HS-27A (cell line): ENCODE measurements at places on chromosomes 3 and 15.

DNA sequence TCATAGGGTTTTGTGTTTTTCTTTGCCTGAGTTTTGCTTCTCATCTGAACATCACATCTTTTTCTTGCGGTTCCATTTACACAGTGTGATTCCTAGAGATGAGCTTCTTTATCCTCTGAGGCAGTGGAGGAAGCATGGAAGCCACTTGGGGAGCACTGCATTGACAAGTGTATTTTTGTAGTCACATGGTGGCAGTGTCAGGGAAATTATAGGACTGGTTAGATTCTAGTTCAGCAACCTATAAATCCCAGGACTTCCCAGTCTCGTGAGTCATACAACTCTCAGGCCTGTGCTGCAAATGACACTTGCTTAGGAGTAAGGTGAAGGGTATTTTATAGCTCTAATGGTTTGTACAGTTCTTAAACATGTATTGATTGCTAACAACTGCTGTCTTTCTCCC lies 58.4 kb downstream of the RBM6 start:
- DNase-seq, result no peak

DNA sequence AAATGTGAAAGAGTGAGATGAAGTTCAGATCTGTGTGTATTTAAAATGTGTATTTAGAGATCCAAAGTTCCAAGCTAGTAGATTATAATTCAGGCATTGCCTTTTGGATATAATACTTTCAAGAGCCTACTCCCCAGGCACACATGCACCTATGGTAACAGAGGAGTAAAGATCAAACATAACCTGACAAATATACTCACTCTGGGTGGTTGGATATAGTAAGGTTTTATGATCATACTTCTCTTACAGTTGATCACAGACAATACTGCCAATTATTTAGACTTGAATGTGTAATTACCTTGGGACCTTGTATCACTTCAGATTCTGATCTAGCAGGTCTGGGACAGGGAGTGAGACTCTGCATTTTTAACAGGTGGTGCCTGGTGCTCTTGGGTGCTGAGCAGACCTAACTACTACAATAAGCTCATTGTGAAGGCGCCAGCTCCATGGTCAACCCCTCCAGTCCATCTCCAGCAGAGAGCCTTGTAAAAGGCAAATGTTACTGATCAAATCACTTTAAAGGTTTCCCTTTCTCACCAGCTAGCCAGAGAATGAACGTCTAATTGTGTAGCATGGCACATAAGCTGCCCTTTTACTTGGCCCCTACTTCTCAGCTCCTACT lies 55.5 kb downstream of the NBEAL2 start:
- no peak for DNase-seq

- DNase-seq, result no peak
Observed at GRCh38 chr3:72256716-72257115, 471.8 kb upstream of the PROK2 start.

GRCh38 chr15:40460404-40460803 lies 10.4 kb upstream of the CHST14 start:
- no peak for DNase-seq

- peak; percentile 38 for DNase-seq
Observed at GRCh38 chr3:52153389-52154096, 680 bp downstream of the POC1A start.

DNA sequence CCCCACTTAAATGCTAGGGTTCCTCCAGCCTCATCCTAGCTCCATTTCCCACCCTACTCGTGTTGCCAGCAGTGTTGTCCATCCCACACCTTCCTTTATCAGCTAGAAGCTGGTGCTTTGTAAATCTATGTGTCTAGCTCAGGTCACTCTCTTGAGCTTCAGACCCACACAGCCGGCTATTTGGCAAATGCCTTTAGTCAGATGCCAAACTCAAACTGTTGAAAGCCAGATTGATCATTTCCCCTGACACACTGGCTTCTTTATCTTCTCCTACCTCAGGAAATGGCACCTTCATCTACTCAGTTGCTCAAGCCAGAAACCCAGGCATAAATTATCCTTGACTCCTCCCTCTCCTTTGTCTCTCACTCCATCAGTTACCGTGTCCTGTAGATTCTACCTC lies 61.5 kb upstream of the TPM1 start:
- no peak for DNase-seq

GRCh38 chr15:53297828-53298227 lies 461.6 kb downstream of the WDR72 start:
- no peak for DNase-seq

DNA sequence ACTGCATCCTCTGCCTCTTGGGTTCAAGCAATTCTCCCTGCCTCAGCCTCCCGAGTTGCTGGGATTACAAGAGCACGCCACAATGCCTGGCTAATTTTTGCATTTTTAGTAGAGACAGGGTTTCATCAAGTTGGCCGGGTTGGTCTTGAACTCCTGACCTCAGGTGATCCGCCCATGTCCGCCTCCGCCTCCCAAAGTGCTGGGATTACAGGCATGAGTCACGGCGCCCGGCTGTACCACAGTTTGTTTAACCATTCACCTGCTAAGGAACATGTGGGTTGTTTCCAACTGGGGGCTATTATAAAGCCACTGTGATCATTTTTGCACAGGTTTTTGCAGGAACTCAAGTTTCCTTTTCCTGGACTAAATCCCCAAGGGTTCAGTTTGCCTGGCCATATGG lies 123.2 kb upstream of the RAP2B start:
- DNase-seq, result no peak

GRCh38 chr15:62895905-62896316 lies 146.6 kb upstream of the TPM1 start:
- peak; percentile 79 for DNase-seq

GRCh38 chr3:174639970-174640369 lies 219.2 kb upstream of the NAALADL2 start:
- no peak for DNase-seq

GRCh38 chr3:182118066-182118465 lies 406.3 kb downstream of the SOX2 start:
- DNase-seq, result no peak

DNA sequence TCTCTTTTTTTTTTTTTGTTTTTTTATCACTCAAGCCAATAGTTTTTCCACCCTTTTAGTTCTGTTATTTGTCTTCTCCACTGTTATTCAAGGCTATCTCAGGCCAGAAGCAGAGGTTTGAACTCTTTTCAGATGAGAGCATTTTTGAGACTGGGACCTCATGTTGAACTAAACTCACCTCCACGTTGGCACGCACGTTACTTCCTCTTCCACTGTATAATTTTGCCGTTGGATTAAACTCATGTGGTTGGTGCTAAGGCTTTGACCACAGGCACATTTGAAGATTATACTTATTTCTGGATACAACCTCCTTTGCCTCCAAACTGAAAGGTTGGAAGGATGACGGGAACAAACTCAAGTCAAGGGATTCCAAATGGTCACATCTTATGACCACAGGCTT lies 501.3 kb upstream of the TPRG1 start:
- DNase-seq, result no peak

- no peak for DNase-seq
Observed at GRCh38 chr3:102205647-102206046, 229.2 kb upstream of the ZPLD1 start.

DNA sequence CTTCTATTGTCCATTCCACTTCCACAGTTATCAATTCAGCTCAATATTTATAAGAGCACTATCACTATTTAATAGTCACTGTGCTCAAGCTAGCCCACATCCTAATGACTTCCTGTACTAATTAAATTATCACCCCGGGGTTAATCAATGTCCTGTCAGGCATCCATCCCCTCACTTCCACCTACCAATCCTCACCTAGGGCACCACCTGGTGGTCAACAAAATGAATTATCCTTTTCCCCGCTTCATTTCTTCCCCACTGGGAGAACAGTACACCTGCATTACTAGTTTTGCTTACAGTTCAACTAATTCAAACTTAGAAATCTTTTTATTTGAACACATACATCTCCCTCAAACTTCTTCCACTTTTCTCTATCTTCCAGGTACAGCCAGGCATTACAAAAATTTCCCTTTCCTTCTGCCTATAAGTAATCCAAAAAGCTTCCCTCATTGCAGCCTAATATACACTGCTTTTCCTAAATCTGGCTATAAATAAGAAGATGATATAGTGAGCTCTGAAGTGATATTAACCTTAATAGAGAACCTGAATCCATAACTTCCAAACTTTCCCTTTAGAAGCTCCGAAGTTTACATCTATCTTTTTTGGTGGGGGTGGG lies 68.5 kb downstream of the TMCC1 start:
- DNase-seq, result peak; percentile 15

DNA sequence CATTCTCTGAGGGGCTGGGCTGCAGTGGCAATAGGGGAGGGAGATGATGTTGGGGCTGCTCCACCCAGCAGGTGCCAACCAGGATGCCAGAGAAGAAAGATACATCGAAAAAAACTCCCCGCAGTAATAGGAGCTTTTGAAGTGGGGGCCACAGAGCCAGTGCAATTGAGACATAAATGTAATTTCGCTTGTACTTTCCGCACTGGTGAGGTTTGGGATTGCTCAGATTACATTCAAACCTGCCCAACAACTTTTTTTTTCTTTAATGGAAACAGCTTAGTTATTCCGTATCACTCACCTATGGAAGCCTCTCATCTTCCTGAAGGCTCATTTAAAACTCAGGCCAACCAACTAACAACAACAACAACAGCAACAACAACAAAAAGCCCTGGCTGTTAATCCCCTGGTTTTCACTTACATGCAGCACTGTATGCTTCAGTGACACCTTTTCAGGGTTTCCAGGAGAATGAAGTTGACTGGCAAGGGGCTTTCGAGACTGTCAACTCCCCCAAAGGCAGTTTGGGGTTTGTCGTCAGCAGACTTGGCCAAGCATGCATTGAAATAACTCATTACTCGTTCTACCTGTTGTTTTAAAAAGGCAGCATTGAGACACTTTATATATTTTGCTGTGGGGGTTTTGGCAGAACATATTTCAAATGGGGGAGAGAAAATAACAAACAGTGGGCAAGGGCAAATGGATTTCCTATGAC lies 163.8 kb downstream of the EBLN2 start:
- no peak for DNase-seq

GRCh38 chr3:171049861-171050444 lies 23.4 kb upstream of the SLC2A2 start:
- no peak for DNase-seq

DNA sequence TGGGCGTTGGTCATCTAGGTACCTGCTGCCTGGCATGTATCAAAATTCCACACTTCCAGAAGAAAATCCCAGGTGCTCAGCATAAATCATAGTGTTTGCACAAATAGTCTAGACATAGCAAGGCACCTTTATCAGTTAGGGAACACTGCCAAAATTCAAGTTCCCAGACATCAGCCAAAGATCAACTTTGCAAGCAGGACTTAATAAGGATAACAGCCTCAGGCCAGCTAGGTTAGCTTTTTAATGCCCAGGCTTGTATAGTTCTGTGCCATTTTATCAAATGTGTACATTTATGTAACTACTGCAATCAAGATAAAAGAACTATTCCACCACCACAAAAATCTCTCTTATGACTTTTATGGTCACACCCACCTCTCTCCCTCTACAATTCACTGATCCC lies 30.7 kb downstream of the DZIP3 start:
- no peak for DNase-seq

DNA sequence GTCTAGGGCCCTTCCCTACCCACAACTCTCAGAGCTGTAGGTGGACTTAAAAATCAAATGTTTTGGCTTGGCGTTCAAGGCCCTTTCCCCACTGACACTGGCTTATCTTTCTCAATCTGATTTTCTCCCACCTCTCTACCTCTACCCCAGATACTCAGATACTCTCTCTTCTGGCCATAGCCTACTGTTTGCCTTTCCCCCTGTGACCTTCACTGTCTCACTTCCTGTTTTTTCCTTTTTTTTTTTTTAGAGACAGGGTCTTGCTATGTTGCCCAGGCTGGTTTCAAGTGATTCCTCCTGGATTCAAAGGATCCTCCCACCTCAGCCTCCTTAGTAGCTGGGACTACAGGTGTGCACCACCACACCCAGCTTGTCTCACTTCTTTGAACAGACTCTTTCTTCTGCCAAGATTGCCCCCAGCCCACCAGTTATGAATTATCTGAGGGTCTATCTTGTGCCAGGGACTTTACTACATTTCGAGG lies 4.6 kb downstream of the CHRNB4 start:
- DNase-seq, result no peak

DNA sequence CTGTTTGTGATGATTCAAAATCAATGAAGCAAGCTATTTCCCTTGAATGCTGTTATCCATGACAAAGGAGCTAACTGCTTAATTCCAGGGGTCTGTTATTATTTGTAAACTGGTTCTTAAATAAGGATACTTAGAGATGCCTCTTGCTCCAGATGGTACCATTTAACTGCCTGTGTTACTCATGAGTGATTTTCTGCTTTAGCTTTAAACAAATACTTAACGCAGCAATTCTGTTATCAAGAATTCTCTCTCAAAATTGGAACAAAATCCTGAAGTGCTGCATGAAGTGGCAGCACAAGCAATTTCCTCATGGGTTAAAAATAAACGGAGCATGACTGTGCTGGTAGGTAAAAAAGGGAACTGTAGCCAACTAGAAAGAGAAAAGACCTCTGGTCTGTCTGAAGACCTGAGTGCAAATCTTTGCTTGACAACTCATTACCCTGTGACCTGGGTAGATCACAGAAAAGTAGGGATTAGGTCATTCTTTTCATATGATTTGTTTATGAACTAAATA lies 62.5 kb upstream of the GBE1 start:
- DNase-seq, result no peak

DNA sequence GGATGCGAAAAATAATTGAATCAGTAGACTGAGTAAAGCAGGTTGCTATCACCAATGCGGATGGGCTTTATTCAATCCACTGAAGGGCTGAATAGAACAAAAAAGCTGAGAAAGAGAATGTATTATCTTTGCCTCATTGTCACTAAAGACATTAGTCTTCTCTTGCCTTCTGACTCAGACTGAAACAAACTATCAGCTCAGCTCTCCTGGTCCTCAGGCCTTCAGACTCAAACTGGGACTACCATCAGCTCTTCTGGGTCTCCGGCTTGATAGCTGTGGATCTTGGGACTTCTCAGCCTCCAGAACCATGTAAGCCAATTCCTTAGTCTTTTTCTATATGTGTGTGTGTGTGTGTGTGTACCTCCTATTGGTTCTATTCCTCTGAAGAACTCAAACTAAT lies 12.6 kb downstream of the IFT57 start:
- DNase-seq, result no peak

DNA sequence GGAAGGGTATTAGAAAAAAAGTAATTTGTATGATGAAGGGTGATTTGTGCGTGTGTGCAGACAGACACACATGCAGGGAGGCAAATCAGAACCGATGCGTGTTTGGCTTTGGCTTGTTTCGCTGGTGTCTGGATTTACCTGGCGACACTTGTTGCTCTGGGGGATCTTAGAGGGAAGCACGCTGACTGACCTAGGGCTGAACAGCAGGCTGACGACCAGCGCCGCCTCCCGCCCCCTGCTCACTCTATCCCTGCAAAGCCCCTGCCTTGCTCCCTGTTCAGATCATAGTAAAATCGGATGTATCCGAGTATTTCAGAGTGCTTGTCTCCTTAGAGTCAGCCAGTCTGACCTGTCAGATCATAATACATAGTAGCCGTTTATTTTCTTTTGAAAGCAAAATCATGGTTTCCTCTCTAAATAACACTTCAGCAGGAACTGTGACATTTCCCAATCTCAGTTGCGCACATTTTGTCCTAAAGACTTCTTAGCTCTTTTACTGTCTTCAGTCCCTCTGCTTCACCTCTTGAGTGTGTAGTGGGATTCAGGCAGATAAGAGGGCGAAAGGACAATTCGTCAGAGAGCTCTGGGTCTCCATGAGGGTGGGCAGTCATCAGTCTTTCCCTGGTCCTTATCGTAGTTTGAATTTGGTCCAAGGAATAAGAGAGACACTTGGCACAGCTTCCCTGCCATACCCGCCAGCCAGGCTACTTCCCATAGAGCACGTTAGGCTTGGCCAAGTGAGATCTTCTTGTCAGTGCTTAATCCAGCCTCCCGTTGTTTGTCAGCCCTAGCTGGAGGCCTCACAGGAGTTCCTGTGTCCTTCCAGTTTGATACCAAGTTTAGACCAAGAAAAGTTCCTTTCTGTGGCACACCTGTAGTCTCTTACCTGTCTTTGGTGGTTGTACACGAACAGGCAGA lies 97.4 kb downstream of the PGPEP1L start:
- DNase-seq, result no peak
